CD4-positive, alpha-beta T cell treated with Interleukin-2 at 100 ng/mL for 4 hours (primary cell): ENCODE measurements at places on chromosomes 4 and X.

GRCh38 chr4:107692202-107692601 is 27.8 kb downstream of the PAPSS1 start:
- DNase-seq: peak; percentile 10

DNA sequence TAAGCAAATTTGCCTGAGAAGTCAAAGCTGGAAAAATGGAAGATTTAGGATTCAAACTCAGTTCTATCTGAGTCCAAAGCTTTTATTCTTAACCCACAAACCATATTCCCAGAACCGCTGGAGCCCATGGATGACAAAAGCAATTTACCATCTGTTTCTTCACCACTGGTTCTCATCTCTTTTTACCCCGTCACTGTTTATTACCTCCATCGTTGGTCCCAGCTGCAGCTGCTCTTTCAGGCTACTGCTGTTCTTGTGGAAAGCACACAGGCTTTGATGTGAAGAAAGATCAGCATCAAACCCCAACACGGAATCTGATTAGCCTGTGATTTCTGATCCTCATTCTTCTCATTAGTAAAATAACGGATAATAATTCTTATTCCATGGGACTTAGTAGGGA is 9.5 kb downstream of the FBXO8 start:
- DNase-seq: no peak

DNA sequence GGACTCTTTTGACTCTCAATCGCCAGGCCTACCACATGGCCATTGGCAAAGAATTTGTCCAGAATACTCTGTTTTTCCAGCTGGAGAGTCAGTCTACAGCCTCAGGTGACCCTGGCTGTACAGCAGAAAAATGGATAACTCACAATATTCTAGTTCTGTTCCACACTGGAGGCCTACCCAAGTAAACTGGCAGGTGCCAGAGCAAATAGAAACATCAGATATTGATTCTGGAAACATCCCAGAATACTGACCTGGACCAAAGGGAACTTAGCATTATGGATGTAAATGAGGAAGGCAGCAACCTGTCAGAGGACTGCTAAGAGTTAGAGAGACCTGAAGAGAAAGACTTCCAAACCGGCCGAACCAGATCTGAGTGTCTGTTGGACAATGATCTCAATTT is 147.9 kb upstream of the SMAD1 start:
- DNase-seq: no peak

- DNase-seq: no peak
Measured at GRCh38 chr4:57182132-57182874, 72.1 kb upstream of the IGFBP7 start.

DNA sequence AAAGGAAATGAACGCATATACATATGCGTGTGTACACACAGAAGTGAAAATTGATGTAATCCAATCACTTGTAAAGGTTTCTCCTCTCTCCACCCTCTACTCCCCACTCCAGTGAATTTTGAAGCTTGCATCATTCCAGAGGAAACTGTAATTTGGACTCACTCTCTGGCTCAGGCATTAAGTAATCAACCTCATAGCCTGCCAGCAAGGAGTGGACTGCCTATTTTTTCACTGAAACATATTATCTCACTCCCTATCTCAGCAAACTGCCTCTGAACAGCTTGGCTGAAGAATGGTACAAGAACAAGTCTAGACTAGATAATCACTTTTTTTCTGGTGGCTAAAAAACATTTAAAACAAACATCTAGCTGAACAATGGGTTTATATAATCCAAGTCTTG is 124.2 kb downstream of the C4orf51 start:
- DNase-seq: no peak

- no peak for DNase-seq
Measured at GRCh38 chr4:56052481-56052880, 103.7 kb downstream of the CEP135 start.

DNA sequence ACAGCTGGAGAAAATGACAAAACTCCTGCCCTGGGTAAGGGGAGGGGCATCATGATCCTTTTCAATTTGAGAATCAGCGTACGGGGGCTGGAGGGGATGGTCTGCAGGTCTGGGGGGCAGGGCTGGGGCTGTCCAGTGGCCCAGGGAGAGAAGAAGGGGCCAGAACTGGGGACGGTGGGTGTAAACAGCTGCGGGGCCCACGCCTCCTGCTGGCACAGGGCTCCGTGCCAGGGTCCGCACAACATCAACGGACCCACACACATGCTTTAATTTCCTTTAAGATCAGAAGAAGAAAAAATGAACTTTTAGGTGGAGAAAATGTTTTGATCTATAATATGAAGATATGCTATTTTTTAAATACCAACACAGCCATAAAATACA is 52.1 kb downstream of the PSAPL1 start:
- DNase-seq: no peak
